CD4-positive, alpha-beta T cell treated with Interleukin-2 at 100 ng/mL for 4 hours (primary cell): ENCODE measurements at places on chromosomes 3 and 15.

GRCh38 chr3:148532326-148532725 is 165.4 kb upstream of the AGTR1 start:
- no peak for DNase-seq

- no peak for DNase-seq
Measured at GRCh38 chr3:128623762-128624176, 26.8 kb downstream of the RPN1 start.

DNA sequence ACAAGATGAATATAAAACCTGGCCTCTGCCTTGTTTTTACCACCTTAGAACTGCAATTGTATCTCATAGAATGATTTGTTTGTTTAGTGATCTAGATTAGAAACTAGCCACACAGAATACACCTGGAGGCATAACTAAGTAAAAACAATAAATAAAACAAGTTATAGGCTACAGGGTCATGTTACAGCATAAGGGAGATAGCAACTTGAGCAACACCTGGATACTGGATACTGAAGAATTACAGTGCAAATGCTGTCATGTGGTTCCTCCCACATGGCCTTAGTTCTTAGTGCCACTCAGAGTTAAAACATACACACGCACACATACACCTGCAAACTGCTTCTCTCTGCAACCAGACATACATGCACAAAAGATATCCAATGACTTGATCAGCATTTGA is 563.4 kb upstream of the DPPA4 start:
- no peak for DNase-seq

DNA sequence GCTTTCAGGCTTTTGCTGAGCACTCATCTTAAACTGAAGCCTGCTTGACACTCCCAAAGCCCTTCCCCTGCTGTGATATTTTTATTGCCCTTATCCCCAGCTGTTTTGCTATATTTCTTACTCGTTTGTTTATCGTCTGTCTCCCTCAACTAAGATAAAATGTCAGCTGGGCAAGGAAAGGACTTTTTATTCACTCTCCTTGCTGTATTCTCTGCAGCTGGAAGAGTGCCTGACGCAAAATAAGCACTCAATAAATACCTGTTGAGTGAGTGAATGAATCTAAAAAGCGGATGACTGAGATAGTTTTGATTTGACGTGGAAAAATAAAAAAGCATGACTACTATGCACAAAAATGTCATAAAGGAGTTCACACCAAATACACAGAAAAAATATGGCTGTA is 84.8 kb upstream of the POMGNT2 start:
- no peak for DNase-seq

GRCh38 chr3:186251948-186252619 is 110.0 kb downstream of the DGKG start:
- DNase-seq, result no peak

DNA sequence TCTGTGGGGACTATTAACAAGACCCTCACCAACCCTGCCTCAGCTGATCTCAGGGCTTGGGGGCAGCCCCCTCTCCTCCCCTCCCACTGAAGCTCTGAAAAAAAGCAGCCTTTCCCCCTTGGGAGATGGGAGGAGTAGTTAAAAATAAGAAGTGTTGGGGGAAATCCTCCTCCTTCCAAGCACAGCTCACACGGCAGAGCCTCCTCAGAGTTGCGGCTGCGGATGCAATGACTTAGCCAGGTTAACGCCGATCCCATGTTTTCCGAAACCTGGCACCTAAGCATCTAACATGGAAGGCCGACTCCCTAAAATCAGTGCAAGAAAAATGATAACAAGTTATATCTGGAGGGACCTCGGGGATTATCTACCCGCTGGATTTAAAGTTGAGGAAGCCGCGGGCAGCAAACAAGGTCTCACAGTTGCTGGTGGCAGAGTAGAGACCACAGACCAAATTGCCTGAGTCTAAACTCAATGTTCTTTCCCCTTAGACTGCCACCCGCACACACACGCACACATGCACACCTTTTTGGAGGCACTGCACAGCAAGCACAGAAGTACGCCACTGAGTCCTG is 1.1 kb upstream of the TPM1 start:
- DNase-seq, result no peak

DNA sequence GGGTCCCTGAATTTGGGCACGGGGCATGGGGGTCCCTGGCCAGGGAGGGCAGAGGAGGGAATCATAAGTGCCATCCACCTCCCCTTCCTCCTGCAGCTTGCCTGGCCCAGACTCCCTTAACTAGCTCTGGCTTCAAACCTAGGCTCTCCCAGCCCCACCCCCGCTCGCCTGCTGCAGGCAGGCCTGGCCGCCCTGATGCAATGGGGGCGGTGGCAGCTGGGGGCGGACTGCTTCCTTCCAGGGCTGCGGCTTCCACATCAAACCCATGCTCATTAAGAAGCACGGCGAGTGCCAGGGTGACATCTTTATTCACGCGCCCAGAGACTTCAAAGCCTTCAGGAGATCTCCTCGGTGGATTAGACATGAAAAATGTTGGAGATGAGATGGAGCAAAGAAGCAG is 123.1 kb downstream of the TPRA1 start:
- DNase-seq, result no peak

- DNase-seq, result no peak
Measured at GRCh38 chr3:54211097-54211496, 88.7 kb downstream of the CACNA2D3 start.

- DNase-seq, result no peak
Measured at GRCh38 chr3:123733805-123734526, 149.1 kb upstream of the HACD2 start.

- DNase-seq, result no peak
Measured at GRCh38 chr3:162632672-162633071, 1136.1 kb downstream of the OTOL1 start.

DNA sequence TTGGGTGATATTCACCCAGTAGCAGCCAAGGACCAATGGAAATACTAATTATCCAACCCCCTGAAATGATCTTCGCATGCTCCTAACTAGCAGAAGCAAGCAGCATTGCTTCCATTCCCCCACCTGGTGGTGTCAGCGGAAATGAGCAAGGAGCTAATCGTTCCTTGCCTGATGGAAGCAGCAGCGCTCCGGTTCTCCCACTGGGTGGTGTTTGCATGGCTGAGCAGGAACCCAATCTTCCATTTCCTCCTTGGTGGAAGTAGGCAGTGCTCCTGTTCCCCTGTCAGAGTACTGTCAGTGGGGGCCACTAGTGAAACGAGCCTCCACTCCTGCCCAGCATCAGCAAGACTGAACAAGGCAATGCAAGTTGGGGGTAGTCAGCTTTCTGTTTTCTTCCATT is 311.5 kb downstream of the CACNA2D3 start:
- no peak for DNase-seq

DNA sequence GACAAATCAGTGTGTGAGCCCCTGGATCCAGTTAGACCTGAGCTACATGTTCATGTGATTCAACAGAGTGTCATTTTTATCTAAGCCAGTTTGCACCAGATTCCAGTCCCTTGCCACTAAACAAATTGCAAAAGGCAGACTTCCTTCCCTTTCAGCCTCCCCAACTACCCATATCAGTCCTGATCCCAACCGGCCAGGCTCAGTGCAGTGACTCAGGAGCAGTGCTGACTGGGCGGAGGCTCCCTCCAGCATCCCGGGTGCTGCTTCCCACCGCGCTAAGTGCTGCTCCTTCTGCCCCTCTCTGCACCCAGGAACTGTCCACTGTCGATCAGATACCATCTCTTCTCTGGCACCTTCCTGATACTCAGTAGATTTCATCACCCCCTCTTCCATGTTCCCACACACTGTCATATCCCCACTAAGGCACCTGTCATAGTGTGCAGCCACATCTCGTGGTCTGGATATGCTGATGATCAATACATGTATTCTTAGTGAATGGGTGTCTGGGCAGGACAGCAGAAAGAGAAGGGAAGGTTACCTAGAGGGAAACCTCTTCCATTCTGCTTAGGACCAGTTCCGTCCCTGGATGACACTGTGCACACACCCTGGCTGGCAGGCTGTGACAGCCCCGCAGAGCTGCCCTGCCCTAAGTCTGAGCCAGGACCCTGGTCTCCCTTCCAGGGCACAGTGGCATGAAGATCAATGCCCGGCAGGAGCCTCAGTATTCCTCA is 108.8 kb upstream of the RAD18 start:
- DNase-seq, result no peak

- no peak for DNase-seq
Measured at GRCh38 chr15:57924598-57924997, 140.9 kb downstream of the ALDH1A2 start.

DNA sequence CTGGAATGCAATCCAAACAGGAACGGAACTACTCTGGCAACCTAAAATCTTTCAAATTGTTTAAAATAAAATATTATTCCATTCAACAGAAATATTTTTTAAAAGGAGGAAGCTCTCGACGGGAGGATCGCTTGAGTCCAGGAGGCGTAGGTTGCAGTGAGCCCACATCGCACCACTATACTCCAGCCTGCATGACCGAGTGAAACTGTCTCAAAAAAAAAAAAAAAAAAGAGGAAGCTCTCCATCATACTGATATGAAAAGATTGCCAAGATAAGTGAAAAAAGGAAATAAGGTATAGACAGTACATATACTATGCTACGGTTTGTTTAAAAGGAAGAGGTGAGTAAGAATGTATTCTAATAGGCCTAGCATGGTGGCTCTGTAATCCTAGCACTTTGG is 3.6 kb downstream of the RAD18 start:
- no peak for DNase-seq

GRCh38 chr15:99348412-99348811 is 97.1 kb downstream of the LRRC28 start:
- no peak for DNase-seq

DNA sequence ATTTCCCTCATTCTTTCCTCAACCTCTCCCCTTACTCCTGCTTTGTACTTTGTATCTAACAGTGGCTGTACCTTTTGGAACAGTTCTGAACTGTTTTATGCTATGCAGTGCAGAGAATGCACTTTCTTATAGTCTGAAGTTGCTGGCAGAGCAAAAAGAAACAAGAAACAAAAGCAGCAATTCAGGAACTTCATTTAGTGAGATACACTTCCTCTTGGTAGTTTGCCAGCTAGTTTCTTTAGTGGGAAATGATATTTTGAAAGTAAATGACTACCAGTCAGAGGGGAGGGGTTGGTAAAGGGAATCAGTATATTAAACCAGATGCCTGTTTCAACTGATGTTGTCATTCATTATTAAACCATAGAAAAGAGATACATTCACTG is 55.0 kb upstream of the CHD2 start:
- peak; percentile 79 for DNase-seq

GRCh38 chr3:125310623-125311081 is 64.5 kb downstream of the ZNF148 start:
- peak; percentile 55 for DNase-seq

- DNase-seq, result no peak
Measured at GRCh38 chr3:148681080-148681479, 16.6 kb upstream of the AGTR1 start.

DNA sequence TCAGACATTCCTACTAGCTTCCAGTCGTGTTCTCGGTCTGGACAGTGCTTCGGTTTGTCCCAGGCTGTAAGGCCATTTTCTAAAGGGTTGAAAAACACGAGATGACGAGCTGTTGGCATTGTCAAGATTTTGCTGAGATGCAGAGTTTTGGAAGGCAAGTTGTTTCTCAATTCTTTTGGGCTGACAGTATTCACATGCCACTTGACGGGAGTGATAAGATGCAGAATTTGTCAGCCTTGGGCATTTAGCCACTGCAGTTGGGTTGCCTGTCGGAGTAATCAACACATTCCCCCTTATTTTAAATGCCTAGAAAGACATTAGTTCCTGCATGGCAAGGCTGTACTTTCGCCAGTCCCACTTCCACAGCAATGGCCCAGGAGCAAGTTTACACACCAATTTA is 245.2 kb downstream of the NR1D2 start:
- DNase-seq, result no peak

- no peak for DNase-seq
Measured at GRCh38 chr3:130654091-130654490, 92.5 kb downstream of the PIK3R4 start.

GRCh38 chr3:45964139-45964538 is 20.9 kb downstream of the CXCR6 start:
- peak; percentile 63 for DNase-seq

GRCh38 chr3:58464866-58465265 is 27.0 kb upstream of the KCTD6 start:
- DNase-seq, result no peak

DNA sequence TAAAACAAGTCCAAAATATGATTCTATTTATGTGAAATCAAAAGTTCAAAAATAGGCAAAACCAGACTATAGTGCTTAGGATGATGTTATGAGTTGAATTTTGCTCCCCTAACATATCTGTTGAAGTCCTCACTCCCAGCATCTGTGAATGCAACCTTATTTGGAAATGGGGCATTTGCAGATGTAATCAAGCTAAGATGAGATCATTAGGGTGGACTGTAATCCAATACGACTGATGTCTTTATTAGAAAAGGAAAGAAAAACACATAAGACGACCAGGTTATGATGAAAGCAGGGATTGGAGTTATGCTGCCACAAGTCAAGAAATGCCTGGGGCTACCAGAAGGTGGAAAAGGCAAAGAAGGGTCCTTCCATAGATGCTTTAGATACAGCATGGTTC is 110.5 kb upstream of the CCDC39 start:
- no peak for DNase-seq

- DNase-seq, result no peak
Measured at GRCh38 chr15:95288626-95289025, 1041.9 kb upstream of the NR2F2 start.

DNA sequence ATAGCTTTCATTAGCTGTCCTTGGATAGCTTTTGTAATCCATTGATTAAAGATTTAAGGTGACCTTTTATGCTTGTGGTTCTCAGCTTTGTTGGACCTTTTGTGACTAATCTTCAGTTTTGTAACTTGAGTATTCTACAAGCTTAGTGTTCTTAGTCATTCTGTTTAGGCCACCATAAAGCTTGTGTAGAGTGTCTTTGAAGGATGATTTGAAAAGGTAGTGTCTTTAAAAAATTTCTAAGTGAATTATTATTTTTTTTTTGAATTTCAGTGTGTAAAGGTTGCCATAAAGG is 7.5 kb downstream of the MORF4L1 start:
- no peak for DNase-seq

- no peak for DNase-seq
Measured at GRCh38 chr3:103705641-103706040, 1270.8 kb downstream of the ZPLD1 start.

- DNase-seq, result no peak
Measured at GRCh38 chr3:30779686-30780287, 114.7 kb downstream of the GADL1 start.
